ENCODE measurements at places on chromosomes 3 and 15.

- no peak for DNase-seq
These were observed 10.8 kb upstream of the VILL start for GRCh38 chr3:37979541-37980461.

- no peak for DNase-seq
These were observed 39.4 kb downstream of the VGLL4 start for GRCh38 chr3:11604139-11604892.

GRCh38 chr3:142646020-142646785 is 50.0 kb downstream of the PLS1 start:
- no peak for DNase-seq

GRCh38 chr3:42376344-42376798 is 34.0 kb downstream of the LYZL4 start:
- peak; percentile 38 for DNase-seq

- DNase-seq, result no peak
These were observed 993 bp upstream of the ISL2 start for GRCh38 chr15:76335307-76336253.

- no peak for DNase-seq
These were observed 24.0 kb upstream of the DGKG start for GRCh38 chr3:186385856-186386602.

- DNase-seq, result peak; percentile 17
These were observed at the start of gene MED12L for GRCh38 chr3:151085227-151085888. Gene MED12L, plus strand, starts transcription at chr3:151085664. Its CDS starts 1,263 bp downstream, at chr3:151086927.

DNA sequence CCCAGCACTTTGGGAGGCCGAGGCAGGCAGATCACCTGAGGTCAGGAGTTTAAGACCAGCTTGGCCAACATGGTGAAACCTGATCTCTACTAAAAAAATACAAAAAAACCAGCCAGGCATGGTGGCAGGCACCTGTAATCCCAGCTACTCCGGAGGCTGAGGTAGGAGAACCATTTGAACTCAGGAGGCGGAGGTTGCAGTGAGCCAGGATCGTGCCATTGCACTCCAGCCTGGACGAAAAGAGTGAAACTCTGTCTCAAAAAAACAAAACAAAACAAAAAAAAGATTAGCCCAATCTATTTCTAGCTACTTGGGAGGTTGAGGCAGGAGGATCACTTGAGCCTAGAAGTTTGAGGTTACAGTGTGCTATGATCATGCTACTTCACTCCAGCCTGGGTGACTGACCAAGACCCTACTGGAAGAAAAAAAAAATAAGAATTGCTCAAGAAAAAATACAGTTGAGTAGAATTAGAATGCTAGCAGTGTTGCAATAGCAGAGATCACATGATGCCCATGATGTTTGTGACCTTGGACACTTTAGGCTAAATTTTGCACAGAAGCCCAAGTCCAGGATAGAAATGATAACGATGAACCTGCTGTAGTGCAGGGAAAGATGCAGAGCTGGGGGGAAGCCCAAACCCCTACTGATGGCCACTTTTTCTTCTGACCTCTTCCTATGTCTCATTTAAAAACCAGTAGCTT is 162.2 kb downstream of the LPP start:
- no peak for DNase-seq

DNA sequence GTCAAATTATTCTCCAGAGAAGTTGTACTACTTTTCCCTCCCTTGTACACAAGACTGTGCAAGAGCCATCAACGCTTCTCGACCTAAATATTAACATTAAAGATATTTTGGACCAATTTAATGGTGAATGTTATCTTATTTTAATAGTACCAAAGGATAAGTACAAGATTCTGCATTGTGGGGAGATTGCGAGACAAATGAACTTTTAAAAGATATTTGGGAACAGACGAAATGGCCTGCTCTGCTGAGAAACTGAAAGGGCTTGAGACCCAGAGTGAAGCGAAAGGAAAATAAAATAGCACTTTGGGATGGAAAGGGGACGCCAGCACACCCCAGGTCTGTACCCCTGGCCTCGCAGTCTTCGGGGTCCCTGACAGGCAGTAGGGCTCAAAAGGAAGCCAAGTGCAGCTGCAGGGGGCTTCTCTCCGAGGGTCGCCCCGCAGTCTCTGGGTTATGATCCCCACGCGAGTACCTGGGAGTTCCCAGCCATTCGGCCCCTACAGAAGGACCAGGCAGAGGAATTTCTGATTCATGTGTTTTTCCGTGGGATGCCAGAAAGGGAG is 97.6 kb upstream of the VGLL3 start:
- DNase-seq, result no peak

All from AG09309 (cell line).